ENCODE measurements at places on chromosomes 7 and 10. TPM values are rescaled to one million over a fixed set of nuclear protein-coding genes. Genes with fewer than 3 reads are reported as not detected.

Gene LLCFC1
- total RNA-seq, result not detected

- no peak overlapping the region for H3K4me3 ChIP-seq
- H3K27me3 ChIP-seq, result no peaks in the 10 kb centered on the region
- no peaks in the 10 kb centered on the region for H3K4me1 ChIP-seq
- DNase-seq, result no peak
Measured at GRCh38 chr7:82105463-82105862, 335.6 kb upstream of the HGF start.

Gene SLC39A12
- total RNA-seq, result not detected

Gene INA
- total RNA-seq, result 0.23 TPM

Gene KNDC1
- total RNA-seq, result 1.2 TPM

DNA sequence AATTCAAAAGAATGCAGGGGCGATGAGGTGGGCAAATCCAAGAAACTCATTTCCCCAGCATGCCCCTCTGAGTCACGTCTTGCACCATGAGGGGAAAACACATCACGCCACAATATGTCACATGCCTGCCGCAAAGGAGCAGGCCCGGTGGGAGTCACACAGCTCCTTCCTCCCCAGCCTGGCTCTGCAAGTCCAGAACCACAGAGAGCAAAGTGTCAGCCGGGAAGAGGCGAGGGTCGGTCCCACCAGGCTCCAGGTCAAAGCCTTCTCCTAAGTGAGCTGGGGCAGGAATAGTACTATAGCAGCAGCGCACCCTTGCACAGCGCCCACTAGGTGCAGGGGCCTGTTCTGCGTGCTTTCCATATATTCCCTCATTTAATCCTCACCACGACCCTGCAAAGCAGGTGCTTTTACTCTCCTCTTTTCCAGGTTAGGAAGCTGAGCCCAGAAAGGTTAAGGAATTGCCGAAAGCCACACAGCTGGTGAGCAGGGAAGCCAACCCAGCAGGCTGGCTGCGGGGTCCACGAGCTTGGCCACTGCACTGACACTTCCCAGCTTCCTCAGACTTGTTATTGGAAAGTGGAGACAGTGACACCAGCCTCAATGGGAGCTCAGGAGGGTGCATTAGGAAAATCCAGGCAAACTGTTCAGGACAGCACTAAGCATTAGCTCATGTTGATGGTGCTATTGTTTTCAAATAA is 94.0 kb upstream of the ZMIZ1 start:
- peaks cover 43% of the 10 kb centered on the region for H3K4me1 ChIP-seq
- H3K27me3 ChIP-seq, result no peaks in the 10 kb centered on the region
- H3K27ac ChIP-seq, result peak overlapping the region; percentile 100
- peaks cover 2% of the 10 kb centered on the region for H3K36me3 ChIP-seq
- DNase-seq, result peak; percentile 85
- H3K4me3 ChIP-seq, result peak overlapping the region; percentile 99

Gene PTPN20
- 1.1 TPM for total RNA-seq

Measured in activated T-cell treated with anti-CD3 and anti-CD28 coated beads, Interleukin-2, amount 50 U/mL, for 72 hours (primary cell).